Inflammatory macrophage treated with lipopolysaccharide for 1 hour (primary cell): ENCODE measurements at places on chromosomes 2 and 18.
A peak's percentile ranks its signal among the peaks of the same experiment; 100 is the strongest.

GRCh38 chr2:154402213-154402612, 296.3 kb upstream of the KCNJ3 start:
- peak; percentile 7 for DNase-seq

- DNase-seq = no peak
These were observed 1.3 kb upstream of the HTR2B start for GRCh38 chr2:231126123-231126522.

- no peak for DNase-seq
These were observed 244.1 kb downstream of the ACKR3 start for GRCh38 chr2:236813766-236814165.

- DNase-seq = no peak
These were observed 3.2 kb downstream of the KLHL14 start for GRCh38 chr18:32769586-32770053.

- DNase-seq = no peak
These were observed 153.6 kb upstream of the ZNF804A start for GRCh38 chr2:184444623-184445223.

- DNase-seq = no peak
These were observed 154.7 kb downstream of the RBM43 start for GRCh38 chr2:151106805-151107506.

DNA sequence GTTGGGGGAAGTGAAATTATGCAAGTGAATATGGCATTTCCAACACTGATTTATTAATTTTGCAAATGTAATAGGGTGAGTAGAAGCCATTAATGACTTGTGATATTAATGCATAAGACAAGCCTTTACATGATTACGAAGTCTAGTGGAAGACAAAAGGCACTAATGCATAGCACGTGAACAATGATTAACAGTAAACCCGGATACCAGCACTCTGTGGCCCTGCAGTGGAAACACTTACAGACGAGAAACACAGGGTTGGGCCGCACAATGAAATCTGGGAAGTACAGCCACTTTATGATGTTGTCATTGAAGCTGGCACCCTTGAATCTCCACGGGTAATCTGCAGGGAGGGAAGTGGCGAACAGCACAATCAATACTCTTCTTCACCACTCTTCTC, 233.4 kb downstream of the NAPG start:
- DNase-seq = no peak

DNA sequence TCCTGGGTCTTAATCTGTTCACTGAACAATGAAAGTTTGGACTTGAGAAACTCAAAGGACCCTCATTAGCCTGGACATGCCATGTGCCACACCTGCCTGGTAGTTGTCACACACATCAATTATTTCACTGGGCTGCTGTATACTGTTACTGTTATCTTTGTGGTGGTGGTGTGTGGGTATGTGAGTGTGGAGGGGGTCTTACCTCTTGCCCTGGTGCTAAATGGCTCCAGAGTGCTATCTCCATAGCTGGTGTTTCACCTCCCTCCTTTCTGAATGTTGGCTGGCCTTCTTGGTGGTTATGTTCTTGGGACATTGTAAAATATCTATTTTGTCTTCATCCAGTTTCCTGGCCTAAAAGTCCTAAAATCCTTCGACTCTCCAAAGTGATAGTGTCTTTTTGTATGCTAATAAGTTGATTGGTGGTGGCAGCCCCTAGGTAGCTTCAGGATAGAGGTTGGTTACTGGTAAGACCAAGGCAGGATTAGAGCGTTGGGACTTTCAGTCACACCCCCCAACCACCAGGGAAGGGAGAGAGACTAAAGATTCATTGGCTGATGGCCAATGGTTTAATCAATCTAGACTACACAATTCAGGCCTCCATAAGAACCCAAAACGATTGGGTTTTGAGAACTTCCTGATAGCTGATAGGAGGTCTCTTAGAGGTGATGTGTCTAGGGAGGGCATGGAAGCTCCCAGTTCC, 328.1 kb downstream of the MYCN start:
- no peak for DNase-seq

GRCh38 chr2:16553226-16553625, 112.4 kb downstream of the CYRIA start:
- DNase-seq = peak; percentile 85

DNA sequence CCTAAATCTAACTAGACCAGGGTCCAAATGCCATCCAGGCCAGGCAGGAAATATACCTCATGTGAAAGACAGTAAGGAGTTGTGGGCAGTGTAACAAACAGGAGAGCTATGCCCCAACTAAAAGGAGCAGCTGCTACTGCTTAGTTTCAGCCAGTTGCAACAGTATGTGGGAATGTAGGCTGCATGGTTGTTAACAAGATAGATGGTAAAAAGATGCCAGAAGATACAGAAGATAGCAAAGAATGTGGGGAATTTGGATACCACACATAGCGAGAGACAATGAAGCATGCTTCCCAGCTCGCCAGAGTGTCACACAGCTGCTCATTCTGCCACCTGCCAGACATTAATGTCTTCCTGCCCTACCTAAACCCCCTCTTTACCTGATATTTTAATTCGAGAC, 39.4 kb upstream of the CYBRD1 start:
- DNase-seq = no peak

- DNase-seq = no peak
These were observed 311.7 kb downstream of the EIPR1 start for GRCh38 chr2:3065928-3066327.

DNA sequence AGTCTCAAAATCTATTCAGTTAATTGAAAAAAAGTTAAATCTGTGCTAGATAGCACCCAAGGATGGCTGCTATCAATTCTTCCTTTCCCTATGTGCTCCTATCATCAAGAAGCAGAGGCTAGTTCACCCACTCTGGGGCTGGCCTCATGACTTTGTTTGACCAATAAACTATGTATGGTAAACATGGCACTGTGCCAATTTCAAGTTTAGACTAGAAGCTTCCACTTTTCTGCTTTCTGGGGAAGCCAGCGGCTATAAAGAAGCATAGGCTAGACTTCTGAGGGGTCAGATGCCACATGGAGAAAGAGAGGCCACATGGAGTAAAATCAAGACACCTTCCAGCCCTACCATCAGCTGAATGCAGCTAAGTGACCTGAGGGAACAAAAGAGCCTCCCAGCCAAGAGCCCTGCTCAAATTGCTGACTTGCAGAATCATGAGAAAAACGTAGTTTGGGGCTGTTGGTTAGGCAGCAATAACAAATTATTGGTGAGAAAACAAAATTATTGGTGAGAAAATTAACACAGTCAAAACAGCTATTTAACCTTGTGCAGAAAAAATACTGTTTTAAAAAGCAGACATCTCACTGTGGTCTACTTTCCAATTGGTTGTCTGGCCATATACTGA, 86.5 kb upstream of the SLC14A2 start:
- no peak for DNase-seq

DNA sequence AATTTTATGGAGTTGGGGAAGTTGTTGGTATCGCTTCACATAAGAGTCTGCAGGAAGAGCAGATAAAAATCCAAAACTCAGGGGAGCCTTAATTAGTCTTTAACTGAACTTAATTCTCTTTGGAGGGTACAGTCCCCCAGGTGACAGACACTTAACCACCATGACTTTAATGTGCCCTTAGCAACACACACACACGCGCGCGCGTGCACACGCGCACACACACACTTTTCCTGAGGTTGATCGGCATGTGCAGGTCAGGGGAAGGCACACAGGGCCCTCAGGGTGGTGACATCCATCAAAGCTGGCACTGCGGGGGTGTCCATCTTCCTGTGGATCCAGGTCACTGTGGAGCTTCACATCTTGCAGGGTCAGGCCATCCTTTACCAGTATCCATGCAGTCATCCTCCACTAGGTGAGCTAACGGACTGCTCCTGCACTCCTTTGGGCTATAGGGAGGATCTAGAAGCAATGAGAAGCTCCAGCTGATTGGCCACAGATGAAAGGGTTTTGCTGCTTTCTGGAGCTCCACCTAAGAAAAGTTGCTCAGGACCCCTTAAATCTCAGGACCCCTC, 21.9 kb upstream of the NCK2 start:
- DNase-seq = no peak

- no peak for DNase-seq
These were observed 18.5 kb upstream of the SERPINB12 start for GRCh38 chr18:63523660-63524059.

- peak; percentile 47 for DNase-seq
These were observed 252.1 kb upstream of the COPS8 start for GRCh38 chr2:236833501-236834073.

GRCh38 chr2:141519906-141520305, 610.9 kb downstream of the LRP1B start:
- no peak for DNase-seq

GRCh38 chr2:16281451-16282335, 341.3 kb downstream of the MYCN start:
- peak; percentile 22 for DNase-seq

GRCh38 chr2:46249654-46250053, 47.6 kb upstream of the EPAS1 start:
- no peak for DNase-seq
